ENCODE measurements at places on chromosomes 2 and 18.

- no peak for DNase-seq
These were observed 2.3 kb upstream of the BCL11A start for GRCh38 chr2:60555783-60556139.

DNA sequence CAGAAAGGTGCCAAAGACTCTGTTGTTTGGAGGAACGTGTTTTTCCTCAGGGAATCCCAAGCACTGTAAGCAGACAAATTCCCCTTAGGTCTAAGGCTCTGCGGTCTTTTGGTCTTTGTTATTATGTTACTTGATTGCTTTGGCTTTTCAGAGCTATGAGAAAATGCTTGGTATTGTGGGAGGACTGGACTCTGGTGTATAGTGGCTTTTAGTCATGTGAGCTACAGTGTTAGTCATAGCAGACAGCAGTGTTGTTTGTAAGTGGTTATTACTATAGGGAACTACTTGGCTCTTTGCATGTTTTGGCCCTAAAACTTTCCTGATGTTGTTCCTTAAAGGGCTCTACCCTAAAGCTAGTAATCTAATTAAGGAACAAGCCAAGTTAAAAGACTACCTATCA is 956.2 kb upstream of the LRATD1 start:
- DNase-seq, result no peak

DNA sequence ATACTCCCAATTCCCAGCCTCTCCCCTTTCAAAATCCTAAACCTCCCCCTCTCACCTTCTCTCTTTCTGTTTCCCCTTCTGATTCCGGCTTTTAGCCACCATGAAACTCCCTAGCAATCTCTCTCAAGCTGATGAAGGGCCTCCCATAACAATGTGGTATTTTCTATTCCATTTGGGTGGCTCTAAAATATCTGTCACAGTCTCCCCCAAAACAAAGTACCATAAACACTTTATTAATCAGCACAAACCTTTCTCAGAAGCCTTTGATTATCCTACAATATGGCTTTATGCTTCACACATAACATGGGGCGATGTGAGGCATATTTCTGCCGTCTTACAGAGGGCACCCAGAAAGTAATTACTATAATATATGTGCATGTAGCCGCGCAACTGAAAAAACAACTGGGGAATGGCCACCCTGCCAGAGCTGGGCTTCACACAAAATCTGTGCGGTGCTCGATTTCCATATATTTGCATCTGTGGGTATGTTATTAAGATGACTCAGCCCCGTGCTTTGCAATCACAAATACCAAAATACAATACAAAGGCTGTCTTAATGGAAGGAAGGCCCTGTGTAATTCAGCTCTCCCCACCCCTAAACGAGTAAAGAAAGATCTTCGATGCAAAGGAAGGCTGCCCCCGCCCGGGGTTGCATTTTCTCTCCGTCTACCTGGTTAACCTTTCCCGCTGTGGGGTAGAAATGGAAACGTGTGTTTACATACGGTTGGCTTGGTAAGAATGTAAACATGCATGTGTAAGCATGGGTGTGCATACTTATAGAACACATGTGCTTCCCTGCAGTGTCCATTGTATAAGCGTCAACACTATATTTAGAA is 81.4 kb downstream of the CELF4 start:
- no peak for DNase-seq

- DNase-seq, result no peak
These were observed 1311.7 kb upstream of the SLC39A10 start for GRCh38 chr2:194345347-194345746.

DNA sequence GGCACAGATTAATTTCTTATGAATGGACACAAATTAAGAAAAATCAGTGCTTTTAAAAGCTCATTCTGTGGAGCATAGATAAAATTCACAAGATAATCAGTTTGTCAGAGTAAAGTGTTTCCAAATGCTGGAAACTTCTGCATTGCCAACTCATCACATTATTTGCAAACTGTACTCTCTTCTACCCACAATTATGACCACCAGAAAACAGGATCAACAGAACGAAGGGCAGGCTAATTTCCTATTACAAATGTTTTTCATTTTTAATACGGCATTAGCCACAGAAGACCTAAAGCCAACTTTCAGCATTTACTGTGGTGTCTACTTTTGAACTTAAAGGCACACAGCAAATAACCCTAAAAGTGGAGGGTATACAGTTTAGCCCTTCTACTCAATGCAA is 6.0 kb downstream of the IRS1 start:
- DNase-seq, result no peak

DNA sequence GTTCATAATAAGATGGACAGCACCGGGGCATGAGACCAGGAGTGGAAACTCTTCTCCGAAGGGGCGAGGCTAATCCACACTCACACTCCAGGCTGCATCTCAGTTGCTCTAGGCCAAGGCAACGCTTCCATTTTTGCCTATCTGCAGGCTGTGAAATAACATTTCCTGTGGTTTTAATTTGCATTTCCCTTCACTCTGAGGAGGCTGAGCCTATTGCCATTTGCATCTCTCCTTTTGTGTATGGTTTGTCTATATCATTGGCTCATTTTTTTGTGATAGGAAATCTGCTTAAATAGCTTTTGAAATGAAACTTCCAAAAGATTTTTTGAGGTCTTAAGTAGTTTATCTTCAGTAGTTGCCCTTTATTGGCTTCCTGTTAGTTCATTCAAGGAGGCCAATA is 57.6 kb downstream of the TPGS2 start:
- DNase-seq, result no peak

- no peak for DNase-seq
These were observed 364.8 kb downstream of the TNS1 start for GRCh38 chr2:217638031-217638430.

GRCh38 chr2:186695081-186695756 is 1.4 kb downstream of the FAM171B start:
- DNase-seq, result no peak

DNA sequence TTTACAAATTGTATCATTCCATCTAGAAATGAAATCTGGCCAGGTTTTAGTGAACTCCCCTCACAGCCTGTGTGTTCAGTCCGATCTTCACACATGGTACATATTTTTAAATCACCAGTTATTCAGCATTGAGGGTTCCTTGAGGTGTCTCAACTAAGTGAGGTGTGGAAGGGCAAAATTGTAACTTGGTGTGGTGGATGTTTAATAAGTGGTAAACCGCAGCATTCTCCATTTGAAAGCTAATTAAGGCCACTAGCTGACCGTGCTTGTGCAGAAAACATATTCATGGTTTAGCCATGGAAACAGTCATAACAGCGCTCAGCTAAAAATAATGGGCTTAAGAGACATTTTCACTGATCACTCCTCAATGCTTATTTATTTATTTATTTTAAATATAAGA is 786.2 kb upstream of the FANCL start:
- no peak for DNase-seq

- no peak for DNase-seq
These were observed 44.9 kb downstream of the RBBP8 start for GRCh38 chr18:22977847-22978701.

GRCh38 chr2:63544017-63544627 is 44.2 kb downstream of the WDPCP start:
- no peak for DNase-seq

Data from progenitor cell of endocrine pancreas (in vitro differentiated cells).